ENCODE measurements at places on chromosomes 5 and 9.

DNA sequence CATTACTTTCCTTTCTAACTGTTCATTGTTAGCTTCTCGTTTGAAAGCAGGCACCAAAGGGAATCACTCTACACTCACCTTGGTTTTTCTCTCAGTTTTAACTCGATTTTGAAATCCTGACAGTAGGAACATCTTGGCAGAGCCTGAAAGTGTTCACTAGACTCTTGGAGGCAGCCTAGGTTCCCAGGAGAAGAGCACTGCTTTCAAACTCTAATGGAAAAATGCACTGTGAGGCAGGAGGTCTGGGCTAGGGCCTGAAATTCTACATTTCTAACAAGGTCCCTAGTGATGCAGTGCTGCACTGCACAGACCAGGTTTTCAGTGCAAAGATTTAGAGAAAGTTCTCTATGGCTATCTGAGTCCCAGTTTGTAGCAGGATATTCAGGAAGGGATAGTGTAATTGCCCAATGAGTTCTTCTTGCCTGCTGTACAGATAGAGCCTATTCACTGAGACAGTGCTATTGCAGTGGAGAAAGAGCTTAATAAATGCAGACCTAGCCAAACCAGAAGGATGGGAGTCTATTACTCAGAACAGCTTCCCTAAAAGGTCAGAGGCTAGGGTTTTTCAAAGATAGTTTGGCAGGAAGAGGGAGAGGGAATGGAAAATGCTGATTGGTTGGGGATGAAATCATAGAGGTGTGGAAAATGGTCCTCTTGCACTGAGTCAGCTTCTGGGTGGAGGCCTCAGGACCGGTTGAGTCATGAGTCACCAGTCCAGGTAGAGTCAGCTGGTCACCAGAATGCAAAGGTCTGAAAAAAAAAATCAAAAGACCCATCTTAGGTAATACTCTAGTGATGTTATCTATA lies 153.9 kb downstream of the GPBP1 start:
- DNase-seq: no peak

GRCh38 chr9:16469184-16469583 lies 401.3 kb downstream of the BNC2 start:
- peak; percentile 0 for DNase-seq

- DNase-seq: no peak
These were observed 24.0 kb upstream of the GLIPR2 start for GRCh38 chr9:36112516-36112915.

GRCh38 chr5:35016174-35017051 lies 31.3 kb downstream of the AGXT2 start:
- DNase-seq: no peak

- DNase-seq: no peak
These were observed 69.4 kb downstream of the TRPC7 start for GRCh38 chr5:136295914-136296313.

GRCh38 chr5:37722236-37723161 lies 117.3 kb downstream of the GDNF start:
- peak; percentile 65 for DNase-seq

DNA sequence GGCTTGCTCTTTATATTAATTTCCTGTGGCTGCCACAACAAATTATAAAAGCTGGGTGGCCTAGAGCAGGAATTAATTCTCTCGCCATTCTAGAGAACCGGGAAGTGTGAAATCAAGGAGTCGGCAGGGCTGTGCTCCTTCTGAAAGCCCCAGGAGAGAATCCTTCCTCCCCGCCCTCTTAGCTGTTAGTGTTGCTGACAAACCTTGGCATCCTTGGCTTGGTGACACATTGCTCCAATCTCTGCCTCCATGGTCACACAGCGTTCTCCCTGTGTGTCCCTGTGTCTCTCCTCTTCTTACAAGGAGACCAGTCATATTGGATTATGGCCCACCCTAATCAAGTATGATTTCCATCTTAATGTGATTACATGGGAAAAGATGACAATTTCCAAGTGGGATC lies 55.9 kb upstream of the NEURL1B start:
- no peak for DNase-seq

- no peak for DNase-seq
These were observed 219.1 kb upstream of the ELAVL2 start for GRCh38 chr9:24045150-24045549.

- DNase-seq: no peak
These were observed 312.5 kb downstream of the ACTL7B start for GRCh38 chr9:108543251-108543778.

DNA sequence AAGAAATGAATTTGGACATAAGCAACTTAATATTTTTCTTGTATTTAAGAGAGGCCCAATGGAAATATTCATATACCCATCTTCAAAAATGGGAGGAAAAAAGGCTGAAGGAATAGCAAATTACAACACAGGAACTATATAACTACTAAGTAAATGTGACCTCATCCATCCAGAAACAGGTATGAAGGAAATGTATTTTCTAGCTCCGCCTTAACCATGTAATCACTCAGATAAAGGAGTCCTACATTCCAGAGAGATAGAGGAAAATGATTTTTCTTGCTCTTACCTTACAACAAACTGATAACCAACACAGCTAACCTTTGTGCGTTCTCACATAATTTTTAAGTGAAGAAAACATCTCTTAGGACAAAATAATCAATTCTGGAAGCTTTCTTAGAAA lies 96.5 kb downstream of the NR6A1 start:
- no peak for DNase-seq

GRCh38 chr9:20148416-20148815 lies 359.6 kb upstream of the SLC24A2 start:
- no peak for DNase-seq

GRCh38 chr9:121690316-121690715 lies 38.9 kb downstream of the DAB2IP start:
- no peak for DNase-seq

DNA sequence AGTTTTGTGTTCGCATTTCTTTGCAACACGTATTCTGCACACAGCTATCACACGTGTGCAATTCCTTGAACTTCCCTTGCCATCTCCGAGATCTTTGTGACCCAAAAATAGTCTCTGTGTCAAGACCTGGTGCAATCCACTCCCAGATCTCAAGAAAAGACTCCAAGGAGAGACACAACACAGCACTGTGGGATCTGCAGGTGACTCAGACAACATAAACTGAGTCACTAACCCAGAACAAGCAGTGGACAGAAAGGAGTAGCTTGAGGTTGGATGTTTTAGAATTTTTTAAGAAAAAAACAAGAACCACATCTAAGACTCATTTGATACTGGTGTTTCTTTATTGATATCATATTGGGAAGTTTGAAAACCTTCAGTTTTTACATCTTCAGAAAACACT lies 396.9 kb downstream of the AGTPBP1 start:
- DNase-seq: no peak

GRCh38 chr5:68540798-68541590 lies 325.4 kb downstream of the PIK3R1 start:
- DNase-seq: no peak

GRCh38 chr5:14715481-14715880 lies 51.0 kb downstream of the OTULIN start:
- DNase-seq: no peak

DNA sequence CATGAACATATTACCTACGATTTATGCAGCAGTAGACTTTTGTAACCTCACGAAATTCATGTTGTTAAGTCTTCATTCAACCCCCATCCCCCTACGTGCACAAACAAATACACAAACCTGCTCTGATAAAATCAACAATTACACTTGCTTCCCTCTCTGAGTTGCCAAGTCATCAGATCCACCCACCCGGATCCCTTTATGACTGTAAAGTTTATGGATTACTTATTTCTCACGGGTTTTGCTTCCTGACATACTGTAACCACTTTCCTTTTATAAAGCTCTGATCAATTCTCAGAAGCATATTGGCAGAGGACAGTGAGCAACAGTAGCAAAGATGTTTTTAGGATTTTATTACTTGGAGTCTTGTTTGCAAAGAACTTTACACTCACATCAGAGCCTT lies 70.5 kb downstream of the MLLT3 start:
- no peak for DNase-seq

GRCh38 chr9:127753622-127754021 lies 18.5 kb upstream of the TOR2A start:
- no peak for DNase-seq

DNA sequence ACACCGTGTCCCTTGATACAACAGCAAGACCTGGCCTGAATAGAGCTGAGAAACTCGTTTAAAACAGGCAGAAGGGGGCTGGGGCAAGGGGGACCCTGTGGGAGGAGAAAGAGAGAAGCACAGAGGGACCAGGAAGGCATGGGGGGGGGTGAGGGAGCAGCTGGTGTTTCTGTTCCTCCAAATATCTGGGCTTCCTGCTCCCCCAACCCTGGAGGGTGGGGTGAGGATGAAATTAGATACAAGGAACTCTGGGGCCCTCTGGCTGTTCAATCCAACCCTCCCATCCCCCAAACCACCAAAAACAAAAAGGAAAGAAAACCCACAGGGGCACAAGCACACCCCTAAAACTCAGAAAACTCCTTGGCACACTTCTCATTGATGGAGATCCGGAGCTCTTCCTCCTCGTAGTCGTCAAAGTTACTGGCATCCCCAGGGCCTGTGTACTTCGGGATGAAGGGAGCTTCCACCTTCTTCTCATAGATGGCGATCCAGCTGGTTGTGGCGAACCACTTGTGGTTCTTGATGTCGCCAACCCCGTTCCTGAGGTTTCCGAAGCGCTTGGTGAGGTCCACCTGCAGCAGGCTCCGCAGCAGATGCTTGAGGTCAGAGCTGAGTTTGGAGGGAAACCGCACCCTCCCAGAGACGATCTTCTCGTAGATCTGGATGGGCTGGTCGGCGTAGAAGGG lies 1.1 kb downstream of the PRKACG start:
- no peak for DNase-seq
